ENCODE measurements at places on chromosomes 12 and 14.

GRCh38 chr12:29980304-29980703, 196.6 kb upstream of the TMTC1 start:
- DNase-seq, result no peak

DNA sequence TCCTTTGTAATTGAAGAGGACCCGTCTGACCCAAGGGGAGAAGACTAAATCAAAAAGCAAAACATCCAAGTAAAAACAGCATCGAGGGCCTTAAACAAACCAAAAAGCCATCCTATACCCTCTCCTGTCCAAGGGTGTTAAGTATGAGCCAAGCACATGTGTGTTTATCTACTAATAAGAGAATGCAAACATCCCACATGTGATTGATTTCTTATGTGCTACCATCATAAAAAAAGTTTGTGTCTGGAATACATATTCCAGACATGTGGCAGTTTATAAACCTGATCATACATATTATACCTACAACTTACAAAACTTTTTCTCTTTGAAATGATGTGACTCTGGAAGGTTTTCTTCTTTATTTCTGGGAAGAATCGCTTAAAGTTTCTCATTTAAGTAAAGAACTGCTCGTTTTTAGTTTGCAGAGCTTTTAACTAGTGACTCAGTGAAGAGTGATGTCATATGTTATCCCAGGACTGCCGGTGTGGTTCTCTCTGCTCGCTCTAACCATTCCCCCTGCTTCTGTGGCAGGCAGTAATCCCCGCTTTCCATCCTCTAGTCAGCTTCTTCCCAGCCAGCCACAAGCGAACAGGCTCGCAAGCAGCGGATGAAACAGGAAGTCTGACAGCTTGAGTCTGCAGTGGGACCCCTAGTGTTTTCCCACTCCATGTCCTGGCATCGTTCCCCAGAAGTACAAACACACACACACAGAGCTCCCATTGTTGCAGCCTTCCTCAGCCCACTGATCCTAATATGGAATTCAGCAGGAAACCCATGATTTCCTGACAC, 431 bp upstream of the RHOJ start:
- DNase-seq, result peak; percentile 100

- DNase-seq, result no peak
Observed at GRCh38 chr14:49957089-49957852, 64.4 kb downstream of the ARF6 start.

GRCh38 chr12:54411391-54412241, 7.5 kb downstream of the ITGA5 start:
- DNase-seq, result peak; percentile 61

DNA sequence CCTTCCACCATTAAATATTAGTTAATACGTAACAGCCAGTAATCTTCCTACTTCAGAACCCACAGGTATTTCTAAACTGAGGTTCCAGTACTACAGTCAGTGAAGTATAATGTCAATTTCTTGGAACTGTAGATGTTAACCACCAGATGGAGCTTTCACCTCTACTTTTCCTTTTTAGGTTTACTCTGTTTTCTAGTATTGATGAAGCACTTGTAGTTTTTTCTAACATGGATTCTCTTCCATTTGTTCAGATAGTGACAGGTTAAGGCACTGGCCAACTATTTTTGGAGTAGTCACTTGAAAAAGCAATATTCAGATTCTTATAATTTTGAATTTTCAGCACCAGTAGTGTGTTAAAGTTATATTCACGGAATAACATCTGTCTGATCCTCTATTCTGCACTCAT, 4.6 kb upstream of the SEC23A start:
- DNase-seq, result peak; percentile 51
